ENCODE measurements at places on chromosomes 6 and 20.

- no peak for DNase-seq
Observed at GRCh38 chr6:108806665-108807064, 41.6 kb upstream of the ARMC2 start.

DNA sequence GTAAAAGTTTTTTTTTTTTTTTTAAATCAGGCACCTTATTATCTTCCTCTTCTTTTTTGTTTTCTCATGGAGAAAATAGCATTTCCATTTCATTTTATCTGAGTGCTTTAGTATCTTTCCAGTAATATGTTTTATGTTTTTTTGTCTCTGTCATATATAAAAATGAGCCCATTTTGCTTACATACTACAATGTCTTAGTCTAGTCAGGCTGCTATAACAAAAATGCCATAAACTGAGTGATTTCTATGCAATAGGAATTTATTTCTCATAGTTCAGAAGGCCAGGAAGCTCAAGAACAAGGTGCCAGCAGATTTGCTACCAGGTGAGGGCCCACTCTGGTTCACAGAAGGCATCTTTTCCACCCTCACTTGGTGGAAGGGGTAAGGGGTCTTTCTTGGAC, 35.7 kb upstream of the AIG1 start:
- DNase-seq = no peak

GRCh38 chr6:87344731-87345130, at the start of gene C6orf163:
TSS of gene C6orf163 (plus strand) at chr6:87344813. CDS start at chr6:87345100, 287 bp downstream.
- DNase-seq = no peak

DNA sequence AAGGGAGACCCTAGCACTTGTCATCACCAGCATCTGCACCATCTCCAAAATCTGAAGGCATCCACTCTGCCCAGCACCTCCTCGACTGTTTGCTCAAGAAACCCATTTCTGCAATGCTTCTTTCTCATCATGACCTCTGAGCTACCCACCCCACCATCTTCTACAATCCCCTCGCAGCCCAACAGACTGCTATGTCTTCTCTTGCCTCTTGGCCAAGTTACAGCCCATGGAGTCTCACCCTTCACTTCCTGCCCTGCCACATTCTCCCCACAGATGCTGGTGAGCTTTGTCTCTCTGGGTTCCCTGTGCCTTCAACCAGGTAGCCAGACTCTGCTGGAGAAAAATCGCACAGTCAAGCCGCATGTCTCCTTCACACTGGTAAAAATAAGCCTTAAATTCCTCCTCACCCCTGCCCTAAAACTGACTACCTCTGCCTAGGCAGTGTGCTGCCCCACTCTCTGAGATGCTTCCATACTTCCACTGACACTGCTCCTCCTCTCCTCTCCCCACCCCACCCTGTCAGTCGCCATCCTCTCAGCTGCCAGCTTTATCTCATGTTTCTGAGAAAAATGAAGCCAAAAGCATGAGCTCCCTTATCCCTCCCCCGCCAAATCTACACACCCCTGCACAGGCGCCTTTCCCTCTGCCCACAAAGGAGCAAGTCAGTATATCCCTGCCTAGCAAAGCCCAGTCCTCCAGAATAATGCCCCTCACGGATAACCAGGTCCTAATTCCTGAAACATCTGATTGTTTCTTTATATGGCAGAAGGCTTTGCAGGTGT, 2.3 kb upstream of the TXNDC5 start:
- no peak for DNase-seq

- peak; percentile 77 for DNase-seq
Observed at GRCh38 chr6:45420083-45420908, 42.6 kb upstream of the SUPT3H start.

- no peak for DNase-seq
Observed at GRCh38 chr6:57822896-57823358, 505.5 kb downstream of the PRIM2 start.

DNA sequence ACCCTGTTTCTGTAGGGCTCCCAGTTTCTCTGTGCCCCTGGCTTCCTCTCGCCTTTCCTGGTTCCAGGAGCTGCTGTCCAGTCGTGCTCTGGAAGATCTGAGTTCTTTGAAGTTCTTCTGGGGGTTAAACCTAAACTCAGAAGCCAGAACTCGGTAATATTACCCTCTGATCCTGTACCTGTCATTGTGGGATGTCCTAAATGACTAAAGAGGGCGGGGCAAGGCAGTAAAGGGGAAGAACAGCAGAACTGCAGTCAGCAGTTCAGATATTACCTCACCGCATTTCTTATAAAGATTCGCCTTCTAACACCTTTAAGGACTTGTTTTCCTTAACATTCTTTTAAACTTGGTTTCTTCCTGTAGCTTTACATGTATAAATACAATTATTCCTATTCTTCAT, 63.9 kb downstream of the FAM120B start:
- no peak for DNase-seq

GRCh38 chr20:38779247-38780097, 26.0 kb upstream of the PPP1R16B start:
- DNase-seq = no peak

DNA sequence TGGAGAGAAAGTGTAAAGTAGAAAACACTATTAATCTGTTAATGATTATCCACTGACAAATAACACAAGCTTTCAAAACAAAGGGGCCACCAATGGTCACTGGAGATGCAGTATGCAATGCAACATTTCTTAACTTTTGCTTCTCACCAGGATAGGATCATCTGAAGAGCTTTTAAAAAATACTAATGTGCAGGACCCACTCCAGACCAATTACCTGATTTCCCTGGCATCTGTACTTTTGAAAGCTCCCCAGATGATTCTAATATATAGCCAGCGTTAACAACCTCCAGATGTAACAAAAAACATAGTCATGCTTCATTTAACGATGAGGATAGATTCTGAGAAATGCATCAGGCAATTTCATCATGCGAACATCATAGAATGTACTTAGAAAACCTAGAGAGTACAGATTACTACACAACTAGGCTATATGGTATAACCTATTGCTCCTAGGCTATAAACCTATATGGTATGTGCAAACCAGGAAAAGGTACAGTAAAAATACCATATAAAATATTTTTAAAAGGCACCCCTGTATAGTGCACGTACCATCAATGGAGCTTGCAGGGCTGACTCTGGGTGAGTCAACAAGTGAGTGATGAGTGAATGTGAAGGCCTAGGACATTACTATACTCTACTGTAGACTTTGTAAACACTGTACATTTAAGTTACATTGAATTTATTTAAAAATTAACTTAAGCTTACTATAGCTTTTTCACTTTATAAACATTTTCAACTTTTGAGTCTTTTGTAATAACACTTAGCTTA, 69.2 kb downstream of the ATG5 start:
- no peak for DNase-seq

DNA sequence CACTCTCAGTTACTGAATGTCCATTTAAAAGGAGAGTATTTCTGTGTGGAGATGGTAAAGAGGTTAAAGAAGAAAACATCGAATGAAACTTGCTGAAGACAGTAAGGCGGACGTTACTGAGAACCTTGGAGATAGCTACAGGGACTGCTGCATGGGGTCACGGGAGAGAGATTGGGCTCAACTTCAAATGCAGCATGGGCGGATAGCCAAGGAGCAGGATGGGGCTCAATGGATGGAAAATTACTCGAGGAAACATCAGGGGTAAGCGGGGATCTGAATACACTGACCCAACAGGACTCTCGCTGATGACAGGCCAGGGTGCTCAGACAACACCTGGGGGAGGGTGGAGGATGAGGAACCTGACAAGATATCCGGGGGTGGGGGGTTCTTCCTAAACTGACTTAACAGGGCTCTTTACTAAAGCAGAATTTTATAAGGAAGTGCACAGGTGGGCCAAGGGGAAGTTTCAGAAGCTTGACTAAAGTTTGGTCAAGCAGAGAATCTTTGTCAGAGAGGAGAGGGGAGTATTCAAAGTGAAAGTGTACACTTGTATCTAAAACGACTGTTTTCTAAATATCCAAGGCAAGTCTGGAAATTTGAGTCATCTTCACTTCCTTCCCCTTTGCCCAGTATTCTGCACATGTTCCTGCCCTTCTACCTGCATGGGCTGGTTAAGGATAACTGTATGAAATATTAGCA, 22.8 kb downstream of the ECT2L start:
- no peak for DNase-seq

DNA sequence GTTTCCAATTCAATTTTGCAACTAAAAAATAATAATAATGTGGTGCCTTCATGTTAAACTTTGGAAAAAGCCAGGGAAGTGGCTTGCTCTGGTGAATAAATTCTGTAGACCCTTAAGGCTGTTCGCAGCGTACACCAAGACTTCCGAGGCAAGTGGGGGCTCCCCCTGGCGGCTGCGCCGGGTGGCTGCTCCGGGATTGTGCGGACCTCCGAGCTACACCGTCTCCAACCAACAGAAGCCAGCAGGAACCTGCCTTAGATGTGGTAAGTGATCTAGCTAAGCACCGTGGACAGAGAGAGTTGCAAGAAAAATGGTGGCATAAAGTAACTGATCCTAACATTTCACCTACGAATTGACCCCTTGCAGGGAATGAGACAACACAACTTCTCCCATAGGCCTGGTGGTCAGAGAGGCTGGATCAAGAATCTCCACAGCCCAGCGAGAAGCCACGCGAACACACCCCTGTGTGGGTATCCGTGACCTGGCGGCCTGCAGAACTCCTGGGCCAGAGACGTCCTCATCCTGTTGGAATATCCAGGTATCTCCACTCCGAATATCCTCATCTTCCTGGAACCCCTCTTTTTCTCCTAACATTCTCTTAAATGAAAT, 69.6 kb downstream of the TBXT start:
- DNase-seq = peak; percentile 82

DNA sequence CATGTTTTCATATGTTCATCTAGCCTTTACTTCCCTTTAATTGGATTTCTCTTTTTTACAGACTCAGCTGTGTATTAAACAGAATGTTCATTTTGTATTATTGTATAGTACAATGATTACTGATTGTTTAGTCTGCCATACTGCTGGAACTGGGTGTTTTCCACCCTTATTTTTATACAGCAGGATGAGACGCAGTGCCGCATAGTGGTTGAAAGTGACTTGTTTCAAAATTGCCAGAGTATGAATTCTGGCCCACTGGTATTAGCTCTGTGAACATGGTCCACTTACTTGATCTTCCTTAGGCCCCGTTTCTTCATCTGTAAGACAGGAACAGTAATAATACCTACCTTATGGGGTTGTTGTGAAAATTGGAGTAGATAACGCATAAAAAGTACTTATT, 22.1 kb downstream of the AFDN start:
- DNase-seq = no peak

All from spleen (tissue), 13 donors.